ENCODE measurements at places on chromosomes 1 and 21.

DNA sequence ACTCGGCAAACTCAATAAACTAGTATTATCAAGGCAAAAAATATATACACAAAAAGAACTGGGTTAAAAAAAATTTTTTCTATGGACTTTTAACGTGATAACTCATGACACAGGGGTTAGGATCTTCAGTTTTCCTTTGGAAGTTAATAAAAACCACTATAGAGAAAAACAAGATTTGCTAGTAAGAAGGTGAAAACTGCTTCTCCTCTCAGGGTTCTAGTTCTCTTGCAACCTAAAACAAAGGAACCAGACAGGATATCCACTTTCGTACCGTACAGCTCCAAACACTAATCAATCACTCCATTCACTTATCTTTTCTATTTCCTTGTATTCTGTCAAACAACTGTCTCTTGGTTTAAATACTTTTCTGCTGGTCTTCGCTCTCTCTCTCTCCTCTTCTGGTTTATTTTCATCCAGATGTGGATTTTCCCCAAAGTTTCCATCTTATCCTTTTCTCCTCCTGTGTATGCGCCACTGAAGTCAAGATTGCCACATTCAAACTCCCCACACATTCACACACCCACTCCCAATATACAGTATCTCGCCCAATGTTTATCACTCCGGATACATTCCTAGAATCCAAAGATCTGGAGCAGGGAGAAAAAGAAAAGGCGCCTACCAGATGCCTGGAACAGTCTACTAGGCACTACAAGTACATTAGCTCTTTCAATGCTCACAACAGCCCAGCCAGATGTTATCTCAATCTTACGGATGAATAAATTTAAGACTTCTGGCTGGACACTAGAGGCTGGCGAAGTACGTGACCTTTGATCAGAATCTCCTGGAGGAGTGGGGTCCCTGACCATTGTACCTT, 775 bp upstream of the PRPF38B start:
- no peak for DNase-seq

DNA sequence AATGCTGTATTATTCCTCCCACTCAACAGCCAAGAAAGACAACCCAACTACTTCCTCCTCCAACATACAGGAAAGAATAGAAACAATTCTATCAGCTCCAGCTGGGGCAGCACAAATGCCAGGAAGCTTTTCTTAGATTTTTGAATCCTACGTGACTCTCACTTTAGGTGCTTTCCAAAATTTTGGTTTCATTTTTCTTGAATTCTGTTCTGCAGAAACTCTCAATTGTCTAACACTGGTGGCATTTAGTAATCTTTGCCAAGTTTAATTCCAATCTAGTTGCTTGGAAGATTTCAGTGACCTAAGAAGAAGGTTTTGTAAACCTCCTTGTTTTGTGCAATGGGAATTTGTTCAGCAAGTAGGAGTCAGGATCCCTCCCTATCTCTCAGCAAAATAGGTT, 37.1 kb upstream of the DOCK7 start:
- no peak for DNase-seq

DNA sequence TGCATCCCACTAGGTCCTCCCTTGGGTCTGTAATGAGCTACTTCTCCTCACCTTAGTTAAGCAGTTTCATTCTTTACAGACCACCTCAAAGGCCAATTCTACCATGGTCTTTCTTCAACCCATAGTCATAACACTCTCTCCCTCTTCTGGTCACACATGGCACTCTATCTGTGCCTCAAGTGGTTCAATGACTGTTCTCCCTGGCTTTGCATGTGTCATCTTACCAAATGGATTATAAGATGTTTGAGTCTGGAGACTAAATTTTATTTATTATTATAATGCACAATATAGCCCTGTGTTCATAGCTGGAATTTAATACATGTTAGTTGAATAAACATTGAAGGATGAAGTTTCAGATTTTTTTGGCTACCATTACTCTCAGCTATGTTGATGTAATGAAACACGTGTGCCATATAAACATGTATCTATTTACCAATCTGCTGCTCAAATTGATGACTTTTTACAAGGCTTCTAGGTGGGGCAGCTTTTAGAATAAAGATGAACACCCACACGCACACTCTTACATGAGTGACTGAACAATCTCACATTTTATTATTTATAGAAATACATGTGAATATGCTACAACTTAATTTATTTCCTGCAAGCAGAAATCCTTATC, 102.1 kb downstream of the RUNX1 start:
- no peak for DNase-seq

GRCh38 chr1:198775606-198776005, 136.8 kb downstream of the PTPRC start:
- peak; percentile 34 for DNase-seq
